ENCODE measurements at places on chromosomes 2 and 18. TPM values are rescaled to one million over a fixed set of nuclear protein-coding genes. Genes with fewer than 3 reads are reported as not detected.

Gene FBXO15
- total RNA-seq = 0.75 TPM

Gene COLEC12
- total RNA-seq = 0.03 TPM

Gene MAP3K19
- total RNA-seq = not detected

Gene PDCL3
- 32.9 TPM for total RNA-seq

Gene CRYGC
- total RNA-seq = not detected

Gene SLC4A1AP
- total RNA-seq = 29.7 TPM

Gene FMNL2
- 27.9 TPM for total RNA-seq

Gene IMMT
- 119 TPM for total RNA-seq

Gene ATF2
- total RNA-seq = 22.0 TPM

Gene CERKL
- total RNA-seq = 0.15 TPM

Gene MYO5B
- 9.4 TPM for total RNA-seq

Gene UGT1A3
- total RNA-seq = not detected

Gene AOX1
- 4.7 TPM for total RNA-seq

All from A549 treated with Mapracorat at 1 μM for 4 hours (cell line).